ENCODE measurements at places on chromosomes 1 and 21.

DNA sequence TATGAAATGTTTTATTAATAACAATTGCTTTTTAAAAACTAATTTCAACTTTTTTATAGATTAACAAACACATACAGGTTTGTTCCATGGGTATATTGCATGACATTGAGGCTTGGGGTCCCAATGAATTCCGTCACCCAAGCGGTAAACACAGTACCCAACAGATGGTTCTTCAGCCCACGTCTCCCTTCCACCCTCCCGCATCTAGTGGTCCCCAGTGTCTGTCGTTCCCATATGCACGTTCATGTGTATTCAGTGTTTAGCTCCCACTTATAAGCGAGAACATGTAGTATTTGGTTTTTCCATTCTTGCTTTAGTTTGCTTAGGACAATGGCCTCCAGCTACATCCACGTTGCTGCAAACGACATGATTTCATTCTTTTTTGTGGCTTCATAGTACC, 48.6 kb downstream of the NOS1AP start:
- peaks cover 55% of the 10 kb centered on the region for H3K4me1 ChIP-seq
- H3K27me3 ChIP-seq, result no peaks in the 10 kb centered on the region
- H3K27ac ChIP-seq, result no peak overlapping the region

GRCh38 chr1:241579434-241579833, 47.3 kb downstream of the KMO start:
- no peak overlapping the region for H3K27ac ChIP-seq
- no peak for DNase-seq
- H3K4me3 ChIP-seq, result no peak overlapping the region
- no peaks in the 10 kb centered on the region for H3K4me1 ChIP-seq
- H3K27me3 ChIP-seq, result no peaks in the 10 kb centered on the region

- no peak for DNase-seq
- no peaks in the 10 kb centered on the region for H3K27me3 ChIP-seq
- H3K4me1 ChIP-seq, result peaks cover 22% of the 10 kb centered on the region
- H3K36me3 ChIP-seq, result no peaks in the 10 kb centered on the region
Measured at GRCh38 chr1:29712284-29712651, 475.9 kb downstream of the PTPRU start.

DNA sequence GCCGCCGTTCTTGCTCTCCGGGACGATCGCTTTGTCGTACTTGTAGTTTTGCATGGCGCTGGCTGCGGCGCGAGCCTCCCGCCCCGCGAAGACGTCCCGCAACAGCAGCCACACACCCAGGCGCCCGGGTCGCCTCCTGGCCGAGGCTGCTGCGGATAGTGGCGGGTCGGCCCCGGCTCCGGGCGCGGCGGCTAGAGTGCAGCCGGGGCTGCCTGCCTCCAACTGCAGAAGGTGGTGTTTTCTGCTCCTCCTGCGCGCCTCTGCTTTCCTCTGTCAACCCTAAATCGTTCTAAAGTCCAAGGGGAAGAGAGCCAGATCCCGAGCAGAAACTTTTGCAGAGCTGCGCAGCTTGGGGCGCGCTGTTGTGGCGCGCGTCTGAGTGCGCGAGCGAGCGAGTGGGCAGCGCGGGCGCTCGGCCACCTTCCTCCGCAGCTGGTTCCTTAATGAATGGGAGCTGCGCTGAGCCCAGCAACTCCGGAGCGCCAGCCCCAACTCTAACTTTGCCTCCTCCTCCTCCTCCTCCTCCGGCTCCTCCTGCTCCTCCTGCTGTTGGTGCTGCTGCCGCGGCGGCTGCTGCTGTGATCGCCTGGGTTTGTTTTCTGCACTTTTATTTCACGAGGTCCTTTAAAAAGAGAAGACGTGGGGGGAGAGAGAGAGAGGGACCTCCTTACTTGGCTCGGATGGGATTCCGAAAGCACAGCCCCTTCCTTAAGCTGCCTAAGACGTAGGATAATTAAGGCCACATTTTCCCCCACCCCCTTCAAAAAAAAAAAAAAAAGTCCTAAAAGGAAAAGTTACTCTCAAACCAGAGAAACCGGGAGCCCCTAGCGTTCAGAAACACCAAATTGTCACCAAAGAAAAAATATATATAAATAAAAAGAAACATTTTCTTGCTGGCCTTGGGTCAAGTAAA, at the start of gene PLPP3:
Gene PLPP3, minus strand, starts transcription at position 601 of the 913 bp plus-strand sequence. Its CDS starts 547 bp downstream, at position 54.
- H3K27ac ChIP-seq, result peak within 1 kb of the TSS; percentile 64
- H3K4me3 ChIP-seq, result peak within 1 kb of the TSS; percentile 66
- H3K36me3 ChIP-seq, result peaks cover 2% of the 10 kb centered on the region
- peaks cover 23% of the 10 kb centered on the region for H3K4me1 ChIP-seq
- DNase-seq, result peak; percentile 59

DNA sequence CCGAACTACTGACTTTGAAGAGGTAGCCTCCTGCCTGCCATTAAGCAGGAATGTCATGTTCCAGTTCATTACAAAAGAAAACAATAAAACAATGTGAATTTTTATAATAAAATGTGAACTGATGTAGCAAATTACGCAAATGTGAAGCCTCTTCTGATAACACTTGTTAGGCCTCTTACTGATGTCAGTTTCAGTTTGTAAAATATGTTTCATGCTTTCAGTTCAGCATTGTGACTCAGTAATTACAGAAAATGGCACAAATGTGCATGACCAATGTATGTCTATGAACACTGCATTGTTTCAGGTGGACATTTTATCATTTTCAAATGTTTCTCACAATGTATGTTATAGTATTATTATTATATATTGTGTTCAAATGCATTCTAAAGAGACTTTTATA, 159.8 kb upstream of the SGIP1 start:
- H3K4me3 ChIP-seq, result no peak overlapping the region
- no peak overlapping the region for H3K27ac ChIP-seq
- no peaks in the 10 kb centered on the region for H3K4me1 ChIP-seq
- H3K27me3 ChIP-seq, result no peaks in the 10 kb centered on the region
- no peaks in the 10 kb centered on the region for H3K36me3 ChIP-seq

GRCh38 chr1:161138431-161138830, 6.0 kb upstream of the DEDD start:
- no peak overlapping the region for H3K27ac ChIP-seq
- H3K4me1 ChIP-seq, result no peaks in the 10 kb centered on the region
- DNase-seq, result no peak
- H3K36me3 ChIP-seq, result no peaks in the 10 kb centered on the region
- no peaks in the 10 kb centered on the region for H3K27me3 ChIP-seq

DNA sequence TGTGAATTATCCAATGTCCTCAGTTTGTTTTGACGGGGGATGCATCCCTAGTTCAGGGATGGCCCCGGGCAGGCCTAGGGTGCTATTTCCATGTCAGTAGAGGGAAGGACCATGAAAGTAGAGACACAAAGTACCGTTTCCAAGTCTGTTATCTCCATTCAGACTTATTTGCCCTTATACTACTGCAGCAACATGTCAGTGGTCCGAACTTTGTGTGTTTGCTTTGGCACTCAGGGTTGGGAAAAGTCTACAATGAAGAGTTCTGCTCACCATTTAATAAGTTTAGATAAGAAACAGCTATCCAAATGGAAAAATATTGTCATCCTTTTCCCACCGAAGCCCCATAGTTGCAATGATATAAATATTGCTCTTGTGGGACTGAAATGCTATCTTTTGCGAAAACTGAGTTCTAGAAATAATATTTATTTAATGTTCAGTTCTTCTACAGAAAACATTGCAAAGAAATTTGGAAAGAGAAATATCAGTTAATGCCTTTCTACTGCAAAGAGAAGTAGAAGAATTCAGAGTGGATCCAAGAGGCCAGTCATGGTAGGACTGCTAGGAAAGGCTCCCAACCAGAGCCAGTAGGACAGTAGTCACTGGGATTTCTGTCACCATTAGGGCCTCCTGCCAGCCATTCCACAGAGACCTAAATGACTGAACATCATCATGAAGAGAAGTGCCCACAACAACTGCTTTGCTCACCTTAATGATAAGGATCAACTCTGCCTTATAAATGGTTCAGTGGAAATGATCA, 11.5 kb upstream of the AGT start:
- H3K4me3 ChIP-seq, result no peak overlapping the region
- H3K27me3 ChIP-seq, result 0 out of 2 replicates have a peak, but pooled peaks cover 2% of the 10 kb centered on the region
- no peak for DNase-seq
- H3K27ac ChIP-seq, result no peak overlapping the region
- H3K36me3 ChIP-seq, result no peaks in the 10 kb centered on the region
- no peaks in the 10 kb centered on the region for H3K4me1 ChIP-seq

DNA sequence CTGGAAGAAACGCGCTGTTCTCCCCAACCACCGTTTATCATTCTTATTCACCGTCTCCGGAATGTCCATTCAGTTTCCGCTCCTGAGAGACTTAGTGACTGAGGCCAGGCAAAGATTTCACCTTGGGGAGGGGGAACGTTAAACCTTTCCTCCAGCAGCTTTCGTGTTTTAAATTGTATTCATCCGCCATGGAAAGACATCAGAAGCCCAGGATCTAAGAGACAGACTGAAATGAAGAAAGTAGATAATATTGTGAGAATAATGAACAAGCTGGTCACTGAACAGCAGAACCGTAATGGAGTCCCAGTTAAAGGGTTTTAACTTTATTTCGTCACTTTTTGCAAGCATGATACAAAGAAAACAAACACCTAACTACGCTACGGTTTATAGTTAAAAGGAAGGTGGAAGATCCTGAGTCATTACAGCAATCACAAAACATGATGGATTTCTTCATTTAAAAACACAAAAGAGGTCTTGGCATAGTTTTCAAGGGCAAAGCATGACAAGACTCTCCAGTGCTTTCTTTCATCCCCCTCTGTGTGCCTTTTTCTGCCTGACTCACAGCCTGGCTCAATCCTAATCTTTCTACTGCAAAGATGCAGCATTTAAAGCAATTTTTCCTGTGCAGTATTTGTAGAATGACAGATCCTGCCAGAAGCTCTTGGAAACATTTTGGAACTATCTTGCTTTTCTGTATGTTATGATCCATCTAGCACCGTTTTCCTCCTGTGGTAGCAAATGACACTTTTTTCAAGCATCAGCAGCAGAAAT, 722 bp upstream of the SLC19A2 start:
- peaks cover 27% of the 10 kb centered on the region for H3K4me1 ChIP-seq
- H3K36me3 ChIP-seq, result no peaks in the 10 kb centered on the region
- no peak for DNase-seq
- H3K4me3 ChIP-seq, result peak overlapping the region; percentile 84
- no peaks in the 10 kb centered on the region for H3K27me3 ChIP-seq

DNA sequence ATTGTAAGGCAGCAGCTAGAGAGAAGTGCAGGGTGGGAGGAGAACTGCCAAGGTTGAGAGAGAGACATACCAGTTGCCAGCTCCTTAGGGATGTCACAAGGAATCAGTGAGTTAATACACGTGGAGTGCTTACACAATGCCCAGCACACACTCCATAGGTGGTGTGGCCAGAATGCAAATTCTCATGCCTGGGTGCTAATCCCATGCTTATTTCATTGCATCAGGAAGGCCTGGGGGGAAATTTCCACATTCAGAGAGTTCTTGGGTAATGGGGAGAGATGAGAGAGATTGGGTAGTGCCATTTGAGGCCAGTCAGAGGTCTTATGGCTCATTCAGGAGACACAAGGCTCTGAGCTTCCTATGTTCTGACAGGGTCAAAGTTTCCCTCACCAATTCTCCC, 38.7 kb downstream of the GJA5 start:
- no peak overlapping the region for H3K27ac ChIP-seq
- no peak overlapping the region for H3K4me3 ChIP-seq
- H3K36me3 ChIP-seq, result no peaks in the 10 kb centered on the region
- no peaks in the 10 kb centered on the region for H3K27me3 ChIP-seq
- H3K4me1 ChIP-seq, result no peaks in the 10 kb centered on the region
- DNase-seq, result no peak

DNA sequence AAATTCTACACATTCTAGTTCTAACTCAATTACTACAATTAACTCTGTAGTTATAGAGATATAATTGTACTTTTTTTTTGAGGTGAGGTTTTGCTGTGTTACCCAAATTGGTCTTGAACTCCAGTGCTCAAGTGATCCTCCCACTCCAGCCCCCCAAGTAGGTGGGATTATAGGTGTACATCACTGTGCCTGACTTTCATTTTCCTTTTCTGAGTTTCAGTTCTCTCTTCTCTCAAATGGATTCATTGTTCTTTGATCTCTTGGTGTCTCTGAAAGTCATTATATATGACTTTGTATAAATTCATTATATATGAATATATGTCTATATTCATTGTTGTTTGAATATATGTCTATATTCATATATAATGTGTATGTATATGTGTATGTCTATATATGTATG, 74.0 kb upstream of the GALNT2 start:
- no peaks in the 10 kb centered on the region for H3K27me3 ChIP-seq
- H3K4me3 ChIP-seq, result no peak overlapping the region
- no peak overlapping the region for H3K27ac ChIP-seq

DNA sequence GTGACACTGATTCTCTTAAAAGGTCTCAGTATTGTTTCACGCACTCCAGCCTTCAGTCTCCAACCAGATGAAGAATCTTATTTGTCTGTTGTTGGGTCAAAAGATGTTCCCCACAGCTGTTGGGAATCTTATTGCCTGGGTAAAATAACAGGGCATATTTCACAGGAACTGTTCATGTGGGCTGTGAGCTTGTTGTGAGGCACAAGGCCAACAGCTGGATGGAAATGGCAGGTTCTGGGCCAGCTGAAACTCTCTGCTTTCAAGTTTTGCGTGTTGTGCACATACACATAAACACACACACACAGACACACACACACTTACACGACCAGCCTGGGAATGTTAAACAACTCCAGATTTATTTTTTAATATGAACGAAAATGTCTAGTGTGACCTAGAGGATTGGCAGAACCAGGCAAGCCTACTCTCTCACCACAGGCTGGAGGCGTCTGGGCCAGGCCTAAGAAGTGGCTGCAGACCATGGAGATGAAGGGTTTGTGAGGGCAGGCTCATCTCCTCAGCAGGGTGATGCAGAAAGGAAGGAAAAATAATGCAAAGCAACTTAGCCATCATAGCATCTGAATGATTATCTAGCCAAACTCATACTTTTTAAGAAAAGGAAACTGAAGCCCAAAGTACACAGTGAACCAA, 357.0 kb downstream of the TTLL7 start:
- H3K4me3 ChIP-seq, result no peak overlapping the region
- H3K27me3 ChIP-seq, result no peaks in the 10 kb centered on the region
- no peaks in the 10 kb centered on the region for H3K4me1 ChIP-seq
- no peak overlapping the region for H3K27ac ChIP-seq

DNA sequence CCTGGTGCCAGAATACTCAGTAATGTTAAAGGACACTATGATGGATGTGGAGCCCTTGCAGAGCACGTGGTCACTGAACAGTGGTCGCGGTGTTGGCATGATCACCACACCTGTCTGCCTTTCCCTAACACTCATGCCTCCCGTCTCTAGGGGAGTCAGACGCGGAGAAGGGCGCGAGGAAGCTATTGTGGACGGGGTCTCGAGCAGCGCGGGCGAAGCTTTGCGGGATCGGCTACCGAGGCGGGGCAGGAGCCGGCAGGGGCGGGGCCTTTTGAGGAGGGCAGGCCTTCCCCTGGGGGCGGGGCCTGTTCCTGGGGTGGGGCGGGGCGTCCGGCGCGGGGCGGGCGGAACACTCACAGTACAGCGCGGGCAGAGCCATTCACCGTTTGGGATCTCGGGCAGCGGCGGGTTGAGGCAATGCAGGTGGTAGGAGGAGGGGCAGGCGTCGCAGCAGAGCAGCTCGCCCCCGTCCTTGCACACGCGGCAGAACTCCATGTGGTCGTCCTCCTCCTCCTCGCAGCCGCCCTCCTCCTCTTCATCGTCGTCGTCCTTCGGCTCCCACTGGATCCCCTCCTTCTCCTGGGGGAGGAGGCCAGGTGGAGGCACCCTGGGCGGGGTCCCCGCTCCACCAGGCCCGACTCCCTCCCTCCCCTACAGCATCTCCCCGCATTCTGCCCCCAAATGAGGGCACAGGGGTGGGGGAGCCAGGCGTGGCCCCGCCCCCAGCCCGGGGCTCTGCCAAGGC, 31.5 kb downstream of the CHD5 start:
- DNase-seq, result no peak
- no peaks in the 10 kb centered on the region for H3K27me3 ChIP-seq
- no peaks in the 10 kb centered on the region for H3K4me1 ChIP-seq

GRCh38 chr1:220239213-220239612, 33.0 kb downstream of the RAB3GAP2 start:
- no peak for DNase-seq
- no peak overlapping the region for H3K27ac ChIP-seq
- H3K27me3 ChIP-seq, result no peaks in the 10 kb centered on the region
- H3K4me3 ChIP-seq, result no peak overlapping the region
